ENCODE measurements at places on chromosomes 12 and 14. TPM values are rescaled to one million over a fixed set of nuclear protein-coding genes. Genes with fewer than 3 reads are reported as not detected.

Gene APOF
- not detected for total RNA-seq

Gene NAV3
- 46.5 TPM for total RNA-seq

Gene DPPA3
- not detected for total RNA-seq

Gene OAS1
- total RNA-seq: 13.3 TPM

Gene BORCS5
- 39.0 TPM for total RNA-seq

Gene C14orf119
- total RNA-seq: 28.4 TPM

Gene KDM5A
- 55.8 TPM for total RNA-seq

Gene GARIN6
- total RNA-seq: not detected

Gene PRPH
- total RNA-seq: 0.18 TPM

Gene UBR7
- 53.4 TPM for total RNA-seq

Gene PLEKHG7
- 0.58 TPM for total RNA-seq

Gene NKX2-1
- not detected for total RNA-seq

Measured in metanephros (tissue), 2 donors.